Ovary (tissue), 10 donors: ENCODE measurements at places on chromosomes 3 and 15.

- no peak for DNase-seq
Observed at GRCh38 chr3:39415983-39416382, 9.5 kb downstream of the RPSA start.

DNA sequence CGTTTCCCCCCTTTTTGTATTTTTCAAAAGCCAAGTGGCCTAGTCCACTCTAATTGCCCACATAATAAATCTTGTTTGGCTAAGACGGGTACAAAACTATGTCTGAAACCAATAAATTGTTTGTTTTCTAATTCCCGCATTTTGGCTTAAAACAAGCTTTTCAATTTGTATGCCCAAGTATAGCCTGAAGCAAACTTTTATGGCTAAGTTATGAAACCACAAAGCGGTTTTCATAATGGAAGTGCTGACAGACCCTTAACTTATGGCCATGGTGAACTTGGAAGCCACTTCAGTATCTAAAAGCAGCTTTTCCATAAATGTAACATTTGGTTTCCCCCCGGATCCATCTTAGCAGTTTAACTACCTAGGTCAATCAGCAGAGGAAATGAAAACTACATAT, 29.9 kb upstream of the POLR2M start:
- DNase-seq: no peak

DNA sequence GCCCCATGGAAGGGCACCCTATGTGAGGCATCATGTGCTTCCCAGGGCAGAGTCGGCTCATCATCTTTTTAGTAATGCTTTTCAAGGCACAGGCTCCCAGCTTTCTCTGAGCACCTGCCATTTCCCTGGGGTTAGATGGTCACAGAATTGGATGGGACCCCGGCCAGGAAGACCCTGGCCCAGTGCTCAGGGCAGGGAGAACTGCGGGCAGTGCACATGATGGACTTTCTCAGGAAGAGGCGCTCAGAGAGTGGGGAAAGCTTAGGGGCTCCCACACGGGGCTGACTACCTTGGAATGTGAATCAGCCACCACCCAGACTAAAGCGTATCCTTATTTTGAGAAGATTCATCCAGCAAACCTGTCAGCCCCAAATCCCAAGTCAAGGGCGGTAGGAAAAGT, 16.5 kb upstream of the SKOR1 start:
- DNase-seq: no peak

DNA sequence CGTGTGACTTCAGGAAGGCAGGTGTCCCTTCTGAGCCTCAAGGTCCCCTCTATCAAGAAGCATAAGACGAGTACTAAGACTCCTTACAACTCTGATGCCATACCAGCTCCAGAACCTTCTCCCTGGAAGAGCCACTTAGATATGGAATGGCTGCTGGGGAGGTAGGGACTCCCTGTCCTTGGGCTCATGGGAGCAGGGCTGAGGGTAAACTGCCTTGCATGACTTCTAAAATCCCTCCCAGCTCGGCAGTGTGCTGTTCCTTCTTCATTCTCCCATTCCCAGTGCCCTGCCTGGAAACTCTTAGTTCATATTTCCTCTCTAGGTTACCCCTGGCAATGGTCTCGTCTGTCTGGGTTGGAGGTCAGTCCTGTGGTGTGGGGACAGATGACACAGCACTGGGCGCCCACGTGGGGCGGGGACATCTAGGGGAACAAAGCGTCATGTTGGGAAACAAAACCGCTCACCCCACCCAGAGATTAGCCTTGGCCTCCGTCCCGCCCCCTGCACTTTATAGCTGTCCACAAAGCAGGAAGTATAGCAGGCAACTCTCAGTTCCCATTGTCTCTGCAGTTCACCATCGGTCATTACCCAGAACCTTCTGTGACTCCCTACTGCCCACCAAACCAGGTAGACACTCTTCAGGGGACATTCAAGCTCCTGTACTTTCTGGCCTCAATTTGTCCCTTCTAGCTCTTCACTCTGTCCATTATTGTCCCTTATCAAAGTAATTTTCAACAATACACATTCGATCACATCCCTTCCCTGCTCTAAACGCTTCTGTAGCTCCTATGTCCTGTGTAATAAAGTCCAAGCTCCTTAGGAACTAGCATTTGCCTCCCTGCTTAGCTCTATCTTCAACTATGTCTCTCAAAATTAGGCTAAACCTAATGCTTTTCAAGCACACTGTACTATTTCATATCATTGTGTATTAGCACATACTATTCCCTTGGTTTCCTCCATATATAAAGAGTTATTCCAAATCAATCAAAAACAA, 73.8 kb downstream of the IQSEC1 start:
- no peak for DNase-seq

DNA sequence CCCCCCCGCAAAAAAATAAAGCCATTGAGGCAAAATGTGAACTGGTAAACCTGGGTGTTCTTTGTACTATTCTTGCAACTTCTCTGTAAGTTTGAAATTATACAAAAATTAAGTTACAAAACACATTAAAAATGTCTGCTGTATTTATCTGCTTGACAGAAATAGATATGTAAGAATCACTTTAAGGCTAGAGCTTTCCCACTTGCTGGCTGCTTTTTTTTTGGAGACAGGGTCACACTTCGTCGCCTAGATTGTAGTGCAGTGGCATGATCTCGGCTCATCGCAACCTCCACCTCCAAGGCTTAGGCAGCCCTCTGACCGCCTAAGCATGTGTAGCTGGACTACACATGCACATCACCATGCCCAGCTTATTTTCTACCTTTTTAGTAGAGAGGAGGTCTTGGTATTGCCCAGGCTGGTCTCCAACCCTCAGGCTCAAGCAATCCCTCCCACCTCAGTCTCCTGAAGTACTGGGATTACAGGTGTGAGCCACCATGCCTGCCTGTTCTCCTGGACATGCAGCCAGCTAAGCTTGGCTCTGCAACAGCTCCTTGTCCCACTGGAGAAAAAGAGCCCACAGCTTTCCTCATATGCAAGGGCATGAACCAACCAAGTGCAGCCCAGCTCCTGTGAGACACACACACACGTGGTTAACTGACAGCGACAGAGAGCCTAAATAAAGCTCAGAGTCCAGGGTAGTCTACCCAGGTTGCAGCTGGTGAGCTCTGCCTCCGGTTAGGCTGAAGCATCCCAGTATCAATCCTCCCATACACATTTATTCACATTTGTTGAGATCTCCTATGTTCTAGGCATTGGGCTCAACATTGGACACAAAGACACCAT, 4.5 kb downstream of the RPS17 start:
- DNase-seq: no peak

DNA sequence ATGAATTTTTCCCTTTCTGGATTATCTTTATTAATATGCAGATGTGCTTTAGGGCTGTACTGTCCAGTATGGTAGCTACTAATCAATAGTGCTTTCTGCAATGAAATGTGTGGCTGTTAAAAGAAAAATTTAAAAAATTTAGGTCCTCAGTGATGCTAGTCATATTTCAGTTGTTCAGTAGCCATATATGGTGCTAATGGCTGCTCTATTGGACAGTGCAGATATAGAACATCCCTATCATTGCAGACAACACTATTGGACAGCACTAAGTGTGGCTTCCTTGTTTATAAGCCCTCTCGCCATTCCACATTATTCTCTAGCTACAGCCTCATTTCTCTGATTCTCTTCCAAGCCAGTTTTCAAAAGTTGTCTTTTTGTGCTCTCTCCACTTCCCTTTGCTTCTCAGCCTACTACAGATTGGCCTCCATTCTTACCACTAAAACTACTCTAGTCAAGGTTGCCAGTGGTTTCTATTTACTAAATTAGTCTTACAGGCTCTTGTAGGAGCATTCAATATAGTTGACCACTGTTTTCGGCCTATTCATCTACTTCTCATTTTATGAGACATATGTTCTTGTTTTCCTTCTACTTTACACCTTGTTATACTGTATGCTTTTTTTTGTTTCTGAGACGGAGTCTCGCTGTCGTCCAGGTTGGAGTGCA, 9.5 kb downstream of the MAPK6 start:
- no peak for DNase-seq
